ENCODE measurements at places on chromosomes 7 and 10. TPM values are rescaled to one million over a fixed set of nuclear protein-coding genes. Genes with fewer than 3 reads are reported as not detected.

DNA sequence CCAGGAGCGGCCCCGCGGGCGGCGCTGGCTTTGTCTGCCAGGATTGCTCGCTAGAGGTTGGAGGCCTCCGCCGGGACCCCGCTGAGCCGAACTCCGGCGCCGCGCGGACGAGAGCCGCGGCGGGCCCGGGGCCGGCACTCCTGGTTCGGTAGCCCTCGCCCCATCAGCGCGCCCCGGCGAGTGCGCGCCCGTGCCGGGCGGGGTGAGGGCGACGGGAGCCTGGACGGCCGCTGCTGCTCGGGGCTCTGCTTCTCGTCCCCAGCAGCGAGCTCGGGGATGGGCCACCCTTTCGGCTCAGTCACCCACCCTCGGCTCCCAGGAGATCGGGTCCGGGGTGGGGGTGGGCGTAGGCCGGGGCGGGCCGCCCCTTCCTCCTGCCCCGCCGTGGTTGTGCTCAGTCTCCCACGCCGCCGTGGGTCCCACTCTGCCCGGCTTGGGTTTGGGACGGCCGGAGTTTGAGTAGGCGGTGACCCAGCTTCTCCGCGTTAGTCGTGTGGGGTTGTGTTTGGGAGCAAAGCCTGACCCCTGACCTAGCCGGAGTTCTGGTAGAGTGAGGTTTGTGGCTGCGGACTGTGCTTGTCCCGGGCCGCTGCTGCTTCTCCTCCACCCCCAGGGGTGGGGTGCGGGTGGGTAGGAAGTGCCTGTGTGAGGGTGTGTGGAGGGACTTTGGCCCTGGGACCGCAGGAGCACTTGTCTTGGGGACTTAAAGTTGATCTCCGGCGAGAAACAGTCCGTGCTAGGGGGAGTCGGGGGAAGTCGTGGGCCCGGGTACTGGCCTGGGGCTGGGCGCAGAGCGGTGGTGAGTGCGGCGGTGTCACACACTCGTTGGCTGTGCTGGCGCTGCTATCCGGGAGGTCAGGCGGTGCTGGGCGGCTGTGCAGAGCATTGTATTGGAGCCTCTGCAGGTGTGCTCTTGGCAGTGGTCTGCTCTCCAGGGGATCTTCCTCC, 677 bp downstream of the TSPAN14 start:
- DNase-seq = peak; percentile 52

GRCh38 chr10:73439605-73440312, 6.4 kb upstream of the MSS51 start:
- DNase-seq = no peak

Gene LIPN
- not detected for total RNA-seq

DNA sequence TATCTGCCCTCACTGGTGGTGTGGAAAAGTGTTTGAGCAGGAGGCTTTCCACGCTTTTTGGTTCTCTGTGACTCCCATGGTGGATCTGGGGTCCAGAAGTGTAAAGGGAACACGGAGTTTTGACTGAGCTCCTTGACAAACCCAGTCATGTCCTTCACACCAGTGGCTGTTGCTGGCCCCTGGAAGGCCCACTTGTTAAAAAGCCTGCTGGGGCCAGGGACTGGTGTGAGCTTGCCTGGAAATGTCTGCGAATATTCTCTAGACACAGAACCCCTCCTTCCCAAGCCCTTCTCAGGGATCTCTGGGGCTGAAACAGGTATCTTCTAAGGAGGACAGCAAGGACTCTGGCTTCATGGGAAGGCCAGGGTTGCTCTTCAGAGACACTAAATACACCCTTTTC, 343.0 kb downstream of the TCERG1L start:
- DNase-seq = no peak

DNA sequence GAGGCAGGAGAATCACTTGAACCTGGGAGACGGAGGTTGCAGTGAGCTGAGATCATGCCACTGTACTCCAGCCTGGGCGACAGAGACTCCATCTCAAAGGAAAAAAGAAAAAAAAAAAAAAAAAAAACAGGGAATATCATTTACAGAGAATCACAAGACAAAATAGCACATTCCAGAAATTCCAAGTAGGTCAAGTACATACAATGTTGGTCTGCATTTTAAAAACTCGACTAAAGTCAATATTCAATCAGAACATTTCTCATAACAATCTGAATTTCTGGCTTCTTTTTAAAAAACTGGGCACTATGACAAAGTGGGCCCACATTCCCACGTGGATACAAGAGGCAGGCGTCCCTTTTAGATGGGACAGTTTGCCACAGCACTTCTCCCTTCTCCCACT, 12.8 kb downstream of the ZC3HAV1L start:
- DNase-seq = no peak

- peak; percentile 81 for DNase-seq
Measured at GRCh38 chr7:135801045-135801693, 52.6 kb upstream of the FAM180A start.

Gene SH2B2
- 109 TPM for total RNA-seq

Gene AGAP9
- 8.0 TPM for total RNA-seq

DNA sequence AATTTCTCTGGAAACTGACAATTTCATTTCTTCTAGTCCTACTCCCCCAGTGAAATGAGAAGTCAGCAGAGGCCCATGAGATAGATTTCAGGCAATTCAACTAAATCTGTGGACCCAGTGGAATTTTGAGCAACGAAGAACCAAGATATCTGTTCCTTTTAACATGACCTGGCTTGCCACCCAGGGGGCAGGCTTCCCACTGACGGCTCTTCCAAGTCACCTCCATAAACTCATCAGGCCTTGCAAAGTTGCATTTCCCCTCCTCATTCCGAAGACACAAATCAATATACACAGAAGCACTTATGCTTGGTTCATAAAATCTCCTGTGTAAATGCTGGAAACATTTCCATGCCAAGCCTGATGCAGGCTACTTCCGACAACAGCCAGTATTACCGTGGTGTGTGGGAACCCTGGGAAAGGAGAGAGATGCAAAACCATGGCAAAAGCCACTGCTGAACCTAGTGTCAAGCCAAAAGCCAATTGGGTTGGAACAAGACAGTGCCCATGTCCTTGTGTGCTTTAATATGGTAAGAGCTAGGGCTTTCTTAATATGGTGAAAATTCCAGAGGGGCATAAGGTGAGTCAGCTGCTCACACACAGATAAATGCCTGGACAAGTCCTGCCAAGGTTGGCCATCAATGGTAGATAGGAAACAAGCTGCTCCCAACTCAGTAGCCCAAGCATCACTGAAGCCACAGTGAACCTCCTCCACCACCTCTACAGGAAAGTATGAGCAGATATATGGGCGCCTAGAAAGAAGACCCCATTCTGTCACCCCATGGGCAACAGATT, 1.6 kb downstream of the FRMD4A start:
- no peak for DNase-seq

Gene CPA1
- not detected for total RNA-seq

DNA sequence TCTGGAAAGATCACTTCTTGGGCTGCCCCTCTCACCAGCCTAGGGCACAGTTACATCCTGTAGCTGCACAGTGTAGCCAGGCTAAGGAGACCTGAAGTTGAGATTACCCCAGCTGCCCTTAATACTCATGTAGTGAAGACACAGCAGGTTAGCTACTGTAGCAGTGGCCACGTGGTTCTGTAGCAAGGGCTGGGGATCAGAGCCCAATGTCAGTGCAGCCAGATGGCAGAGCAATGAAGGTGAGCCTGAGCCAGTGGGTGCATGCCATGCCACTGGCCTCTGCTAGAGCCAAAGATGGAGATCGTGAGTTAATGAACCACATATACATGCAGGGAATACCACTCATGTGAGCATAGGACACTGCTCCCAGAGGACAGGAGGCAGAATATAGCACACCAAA, 15.5 kb downstream of the AMPH start:
- DNase-seq = no peak

- DNase-seq = no peak
Measured at GRCh38 chr7:107898997-107899594, 8.1 kb downstream of the DLD start.

All from OCI-LY7 (cell line).